ENCODE measurements at places on chromosomes 5 and 9.

DNA sequence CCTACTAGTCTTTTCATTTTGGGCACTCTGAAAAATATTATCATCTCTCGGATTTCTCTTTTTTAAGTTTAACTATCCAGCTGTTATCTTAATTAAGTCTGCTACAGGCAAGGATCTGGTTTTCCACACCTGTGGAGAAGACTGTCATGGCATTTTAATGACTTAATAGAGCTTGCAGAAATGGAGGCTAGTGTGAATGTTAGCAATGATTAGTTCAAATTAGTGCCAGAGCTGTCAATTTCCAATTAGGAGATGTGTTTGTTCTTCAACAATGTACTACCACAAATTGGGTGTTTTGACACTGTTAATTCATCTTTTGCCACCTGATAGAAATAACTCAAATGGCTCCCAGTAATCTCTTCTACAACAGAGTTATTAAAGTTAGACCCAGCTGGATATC is 2023.0 kb upstream of the CDH9 start:
- DNase-seq, result peak; percentile 87

DNA sequence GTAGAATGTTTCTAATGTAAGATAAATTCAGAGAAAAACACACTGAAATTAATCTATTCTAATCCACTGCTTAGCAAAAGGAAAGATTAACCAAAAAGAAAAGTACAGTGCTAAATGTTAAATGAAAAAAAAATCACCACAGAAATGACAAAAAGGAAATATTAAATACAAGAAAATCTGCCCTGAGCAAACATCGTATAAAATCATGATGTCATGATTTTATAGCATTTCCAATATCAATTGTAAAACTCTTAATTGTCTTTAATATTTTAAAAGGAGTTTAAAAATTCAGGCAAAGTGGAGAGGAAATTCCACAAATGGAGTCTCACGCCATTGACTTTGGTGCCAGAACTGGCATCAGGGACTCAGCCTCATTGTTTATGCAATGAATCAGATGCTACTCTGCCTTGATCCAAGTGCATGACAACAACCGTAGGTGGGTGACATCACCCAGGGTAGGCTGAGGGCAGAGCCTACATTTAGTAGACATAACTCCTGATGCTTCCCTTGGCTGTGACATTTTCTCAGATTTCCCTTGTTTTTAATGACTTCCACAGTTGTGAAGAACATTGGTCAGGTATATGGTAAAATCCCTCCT is 696.8 kb downstream of the SEMA5A start:
- no peak for DNase-seq

- peak; percentile 41 for DNase-seq
Observed at GRCh38 chr5:180289433-180289832, 2.5 kb downstream of the MAPK9 start.

DNA sequence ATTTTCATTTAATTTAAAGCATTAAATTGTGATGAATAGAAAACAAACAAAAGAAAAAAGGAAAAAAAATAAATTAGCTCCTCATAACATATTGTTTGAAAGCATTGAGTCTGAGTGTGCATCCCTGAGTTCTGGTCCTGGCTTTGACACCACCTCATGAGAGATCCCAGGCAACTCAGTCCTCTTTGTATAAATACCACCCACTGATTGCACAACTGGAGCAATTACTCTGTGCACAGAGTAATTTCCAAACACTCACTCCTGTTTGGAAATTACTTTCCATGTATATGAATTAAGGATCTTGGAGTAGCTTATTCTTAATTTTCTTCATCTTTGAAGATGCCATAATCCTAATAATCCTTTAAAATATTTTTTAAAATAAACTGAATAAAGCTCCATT is 59.4 kb upstream of the C5orf46 start:
- DNase-seq, result peak; percentile 2

DNA sequence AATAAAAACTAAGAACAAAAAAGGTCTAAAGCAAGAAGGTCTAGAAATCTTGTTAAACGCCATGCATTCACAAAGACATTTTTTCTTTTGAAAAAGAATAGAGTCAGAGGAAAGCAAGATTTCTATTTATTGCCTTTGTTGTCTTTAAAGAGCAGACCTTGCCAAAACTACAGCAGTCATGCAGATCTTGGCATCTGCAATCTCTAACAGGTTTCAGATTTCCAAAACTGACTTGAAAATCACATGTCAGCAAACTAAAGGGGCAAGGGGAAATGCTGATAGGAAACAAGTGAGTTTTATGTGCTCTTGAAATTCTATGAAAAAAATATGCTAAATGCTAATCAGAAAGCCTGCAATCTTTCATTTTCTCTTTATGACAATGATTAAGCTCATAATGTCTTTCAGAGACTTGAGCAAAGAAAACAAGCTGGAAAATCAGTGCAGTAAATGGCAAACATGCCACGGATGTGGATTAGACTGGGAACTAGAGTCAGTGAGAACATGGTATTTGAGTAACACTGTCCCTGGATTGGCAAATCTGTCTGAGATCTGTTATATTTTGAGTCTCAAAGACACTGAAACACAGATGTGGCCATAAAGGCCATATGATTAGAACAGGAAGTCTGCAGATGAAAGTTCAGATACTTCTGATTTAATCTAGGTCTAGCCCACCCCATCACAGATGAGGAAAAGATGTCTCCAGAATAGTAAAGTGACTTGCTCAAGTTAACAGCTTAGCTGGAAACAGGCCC is 361.4 kb upstream of the RPS23 start:
- DNase-seq, result no peak

DNA sequence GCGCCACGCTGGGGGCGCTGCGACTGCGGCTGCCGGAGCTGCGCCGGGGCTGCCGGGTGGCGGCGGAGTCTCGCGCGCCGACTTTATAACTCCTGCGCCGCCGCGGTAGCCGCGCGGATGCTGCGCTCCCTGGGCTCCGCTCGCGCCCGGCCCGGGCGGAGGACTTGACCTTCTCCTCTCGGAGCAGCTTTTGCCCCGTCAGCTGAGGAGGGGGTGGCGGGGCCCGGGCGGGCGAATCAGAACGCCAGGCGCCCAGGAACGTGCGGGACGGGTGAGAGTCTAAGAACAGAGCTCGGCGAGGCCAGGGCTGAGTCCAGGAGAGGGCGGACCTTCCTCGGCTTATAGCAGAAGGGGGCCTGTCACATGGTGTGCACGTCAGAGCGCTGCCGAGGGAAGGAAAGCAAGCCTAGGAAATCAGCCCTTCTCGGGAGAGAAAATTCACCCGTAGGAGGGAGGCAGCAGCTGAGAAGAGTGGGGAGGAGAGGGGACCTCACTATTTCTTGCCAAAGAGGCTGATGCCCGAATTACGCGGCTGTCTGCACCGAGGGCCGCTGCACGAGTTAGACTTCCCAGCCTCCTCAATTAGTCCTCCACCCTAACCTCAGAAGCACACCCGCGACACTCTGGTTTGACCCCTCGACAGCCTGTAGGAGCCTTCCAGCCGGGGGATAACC is at the start of gene FOXD1:
TSS of gene FOXD1 (minus strand) at position 315 of the 674 bp plus-strand sequence. CDS start 415 bp downstream, outside the sequence.
- DNase-seq, result peak; percentile 85

DNA sequence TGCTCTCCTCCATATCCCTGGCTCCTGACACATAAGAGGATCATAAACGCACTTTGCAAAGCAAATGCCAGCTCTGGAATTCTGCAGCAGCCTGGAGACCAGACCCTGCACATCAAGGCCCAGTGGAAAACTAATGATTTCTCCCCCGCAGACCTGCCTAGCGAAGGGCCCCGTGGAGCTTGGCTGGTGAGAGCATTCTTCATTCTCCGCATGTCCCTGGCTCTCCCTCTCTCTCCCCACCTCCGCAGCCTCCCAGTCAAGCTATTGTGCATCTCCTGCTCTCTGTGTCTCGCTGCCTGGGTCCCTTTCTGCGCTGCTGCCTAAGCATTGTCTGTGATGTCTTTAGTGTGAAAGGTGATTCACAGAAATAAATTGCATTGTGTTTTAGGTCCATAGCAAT is 46.7 kb downstream of the GRIA1 start:
- no peak for DNase-seq

Data from NCI-H1417 (cell line).